CD4-positive, alpha-beta T cell treated with Interleukin-15 for 4 hours (primary cell): ENCODE measurements at places on chromosomes 2 and 18.

GRCh38 chr2:119490106-119490505 lies 34.2 kb downstream of the SCTR start:
- DNase-seq: no peak

DNA sequence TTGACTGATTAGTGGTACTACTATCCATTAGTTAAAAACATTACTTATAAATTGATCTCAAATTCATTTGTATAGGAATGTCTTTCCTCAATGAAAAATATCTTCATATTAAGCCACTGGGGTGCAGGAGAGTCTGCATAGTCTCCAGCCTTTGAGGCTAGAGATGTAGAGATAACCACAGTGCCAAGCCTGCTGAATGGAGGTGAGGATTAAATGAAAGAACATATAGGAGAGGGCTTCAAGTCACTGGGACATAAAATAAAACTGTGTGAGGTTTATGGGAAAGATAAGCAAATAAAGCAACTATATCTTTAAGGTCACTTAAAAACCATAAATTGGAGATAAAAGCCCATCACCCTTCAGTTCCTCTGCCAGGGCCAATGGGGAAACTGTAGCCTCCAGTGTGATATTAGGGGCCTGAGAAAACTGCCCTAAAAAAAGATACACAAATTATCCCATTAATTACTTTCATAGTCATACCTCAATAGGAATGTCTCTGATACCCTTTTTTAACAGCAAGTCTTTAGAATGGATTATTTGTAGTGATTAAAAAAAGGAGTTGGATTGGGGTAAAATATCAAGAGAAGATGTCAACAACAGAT lies 27.6 kb downstream of the GALNT3 start:
- DNase-seq: no peak

GRCh38 chr18:7633171-7633570 lies 66.1 kb downstream of the PTPRM start:
- no peak for DNase-seq

DNA sequence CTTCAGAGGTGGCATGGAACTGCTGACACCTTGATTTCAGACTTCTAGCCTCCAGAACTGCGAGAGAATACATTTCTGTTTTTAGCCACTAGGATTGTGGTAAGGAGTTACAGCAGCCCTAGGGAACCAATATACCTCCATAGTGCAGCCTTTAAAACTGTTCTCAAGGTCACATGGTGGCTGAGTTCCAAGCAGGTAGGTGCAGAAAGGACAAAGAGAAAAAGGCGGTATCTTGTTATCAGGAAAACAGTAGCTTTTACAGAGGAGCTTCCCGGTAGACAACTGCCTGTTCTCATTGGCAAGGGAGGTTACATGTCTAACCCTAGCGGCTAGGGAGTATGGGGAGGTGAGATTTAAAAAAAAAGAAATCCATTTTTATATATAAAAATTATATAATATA lies 96.2 kb upstream of the BCL2L11 start:
- DNase-seq: no peak

DNA sequence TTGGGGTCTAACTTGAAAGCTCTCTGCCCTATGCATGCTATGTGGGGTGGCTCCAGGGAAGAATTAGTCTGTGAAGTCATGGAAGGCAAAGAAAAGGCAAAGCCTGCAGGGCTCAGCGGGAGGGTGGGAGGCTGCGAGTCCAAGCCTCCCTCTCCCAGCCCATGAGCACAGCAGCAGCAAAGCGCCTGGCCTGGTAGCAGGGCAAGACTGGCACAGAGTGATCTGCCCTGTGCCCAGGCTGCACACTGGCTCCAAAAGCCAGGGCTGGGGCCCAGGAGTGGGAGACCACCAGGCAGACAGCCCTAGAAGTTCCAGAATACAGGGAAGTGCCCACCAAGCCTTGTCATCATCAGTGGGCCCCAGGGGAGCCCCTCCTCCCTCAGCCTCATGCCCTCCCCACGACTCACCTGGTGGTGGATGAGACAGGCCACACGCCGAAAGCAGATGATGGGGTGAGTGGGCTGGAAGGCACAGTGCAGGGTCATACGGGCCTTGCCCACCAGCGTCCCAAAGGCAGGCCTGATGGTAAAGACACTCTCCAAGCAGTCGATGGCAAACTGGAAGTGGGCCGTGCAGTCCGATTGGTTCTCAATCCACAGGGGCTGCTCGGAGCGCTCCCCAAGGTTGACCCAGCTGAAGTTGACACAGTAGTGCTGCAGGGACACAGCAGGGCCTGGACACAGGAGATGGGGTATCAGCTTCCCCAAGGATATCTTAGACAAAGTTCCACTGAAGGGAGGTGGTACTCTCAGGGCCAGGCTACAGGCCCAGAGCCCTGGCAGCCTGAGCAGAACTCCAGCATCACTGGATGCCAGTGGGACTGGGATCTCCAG lies 12.1 kb downstream of the CFAP65 start:
- no peak for DNase-seq

DNA sequence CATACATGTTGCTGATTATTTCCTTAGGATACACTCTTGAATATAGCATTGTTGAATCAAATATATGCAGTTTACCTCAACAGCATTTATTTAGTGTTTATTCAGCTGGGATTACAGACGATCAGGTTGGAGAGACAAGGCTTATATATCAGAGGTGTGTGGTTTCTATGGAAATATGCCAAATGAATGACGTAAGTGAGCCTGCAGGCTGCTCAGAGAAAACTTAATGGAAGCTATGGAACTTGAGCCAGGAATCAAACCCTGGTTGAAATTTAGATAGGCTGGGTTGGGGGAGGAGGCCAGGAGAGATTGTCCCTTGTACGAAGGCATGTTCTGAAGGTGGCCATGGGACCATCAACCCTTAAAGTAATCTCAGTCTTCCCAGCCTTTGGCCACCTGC lies 79.5 kb downstream of the INPP4A start:
- DNase-seq: no peak

- no peak for DNase-seq
Measured at GRCh38 chr18:37253394-37254235, 312.0 kb downstream of the CELF4 start.

DNA sequence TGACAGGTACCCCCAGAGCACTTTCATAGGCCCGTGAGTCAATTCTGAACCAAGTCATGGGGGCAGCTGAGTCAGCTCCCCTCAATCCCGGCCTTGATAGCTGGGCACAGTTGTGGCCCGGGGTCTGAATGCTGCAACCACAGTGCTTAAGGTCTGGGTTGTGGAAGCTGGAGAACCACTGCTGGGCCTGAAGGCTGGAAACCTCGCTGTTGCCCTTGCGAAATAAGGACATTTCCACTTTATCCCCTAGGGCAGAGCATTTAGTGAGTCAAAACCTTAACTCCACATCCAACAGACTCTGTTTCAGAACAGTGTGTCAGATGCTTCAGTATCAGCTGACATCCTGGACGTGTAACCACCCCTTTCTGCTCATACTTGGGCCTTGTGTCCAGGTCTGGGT lies 58.6 kb downstream of the SP110 start:
- DNase-seq: no peak

DNA sequence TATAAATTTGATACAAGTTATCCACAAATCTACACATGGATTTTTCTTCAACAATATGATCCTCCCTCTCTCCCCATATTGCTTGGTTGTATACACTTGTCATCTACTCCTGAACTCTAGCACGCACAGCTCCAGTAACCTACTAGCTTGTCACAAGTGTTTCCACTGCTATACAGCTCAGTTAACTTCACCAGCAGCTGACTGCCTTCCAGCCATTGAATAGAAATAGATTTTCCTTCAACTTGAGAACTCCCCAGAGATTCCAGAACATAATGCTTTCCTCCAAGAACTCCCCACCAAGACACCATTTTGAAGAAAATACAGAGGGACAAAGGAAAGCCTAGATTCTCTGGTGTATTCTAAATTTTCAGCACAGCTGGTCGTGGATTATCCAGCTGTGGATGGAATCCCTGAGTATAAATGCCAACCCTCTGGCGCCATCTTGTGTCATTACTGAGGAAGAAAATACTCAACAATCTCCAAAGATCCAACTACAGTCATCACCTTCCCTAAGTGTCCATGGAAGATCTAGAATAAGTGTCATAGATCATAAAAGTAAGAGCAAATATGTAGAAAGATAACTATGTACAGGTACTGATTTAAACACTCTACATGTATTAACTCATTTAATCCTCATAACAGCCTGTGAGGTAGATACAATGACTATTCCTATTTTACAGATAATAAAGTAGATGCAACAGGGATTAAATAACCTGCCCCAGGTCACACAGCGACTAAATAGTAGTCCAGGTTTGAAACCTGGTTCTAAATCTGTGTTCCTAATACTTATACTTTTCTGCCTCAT lies 156.7 kb downstream of the ARHGAP28 start:
- DNase-seq: no peak

GRCh38 chr18:75358928-75359327 lies 68.6 kb downstream of the SMIM21 start:
- DNase-seq: no peak

DNA sequence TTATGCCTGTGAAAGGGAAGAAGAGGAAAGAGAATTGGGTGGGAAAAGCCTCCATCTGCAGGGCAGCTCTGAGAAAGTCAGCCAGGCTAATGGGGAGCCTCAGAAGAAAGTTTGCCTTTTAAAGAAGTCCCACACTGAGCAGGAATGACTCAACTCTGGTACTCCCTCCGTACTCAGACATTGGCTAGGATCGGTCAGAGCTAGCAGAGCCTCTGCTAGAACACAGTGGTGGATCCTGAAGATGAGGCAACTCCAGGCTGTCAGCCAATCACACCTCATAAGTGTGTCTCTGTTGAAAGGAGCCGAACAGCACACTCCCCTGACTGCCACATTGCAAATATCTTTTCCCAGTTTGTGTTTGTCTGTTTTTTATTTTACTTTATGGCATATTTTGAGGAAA lies 96.9 kb downstream of the HNRNPLL start:
- DNase-seq: no peak

DNA sequence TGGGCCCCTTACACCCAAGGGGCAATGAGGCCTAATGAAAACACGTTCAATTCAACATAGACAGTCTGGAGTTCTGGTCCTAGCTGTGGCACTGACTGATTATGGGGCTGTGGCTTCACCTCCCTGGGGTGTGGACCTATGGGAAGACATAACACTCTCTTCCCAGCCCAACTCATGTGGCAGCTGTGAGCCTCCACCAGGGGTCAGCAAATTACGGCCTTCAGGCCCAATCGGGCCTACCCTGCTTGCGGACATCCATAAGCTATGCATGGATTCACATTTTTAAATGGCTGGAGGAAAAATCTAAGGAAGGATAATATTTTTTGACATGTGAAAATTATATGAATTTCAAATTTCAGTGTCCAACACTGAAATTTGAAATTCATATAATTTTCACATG lies 101.3 kb downstream of the LOXHD1 start:
- no peak for DNase-seq

- DNase-seq: no peak
Measured at GRCh38 chr2:109662889-109663288, 48.7 kb downstream of the SOWAHC start.

DNA sequence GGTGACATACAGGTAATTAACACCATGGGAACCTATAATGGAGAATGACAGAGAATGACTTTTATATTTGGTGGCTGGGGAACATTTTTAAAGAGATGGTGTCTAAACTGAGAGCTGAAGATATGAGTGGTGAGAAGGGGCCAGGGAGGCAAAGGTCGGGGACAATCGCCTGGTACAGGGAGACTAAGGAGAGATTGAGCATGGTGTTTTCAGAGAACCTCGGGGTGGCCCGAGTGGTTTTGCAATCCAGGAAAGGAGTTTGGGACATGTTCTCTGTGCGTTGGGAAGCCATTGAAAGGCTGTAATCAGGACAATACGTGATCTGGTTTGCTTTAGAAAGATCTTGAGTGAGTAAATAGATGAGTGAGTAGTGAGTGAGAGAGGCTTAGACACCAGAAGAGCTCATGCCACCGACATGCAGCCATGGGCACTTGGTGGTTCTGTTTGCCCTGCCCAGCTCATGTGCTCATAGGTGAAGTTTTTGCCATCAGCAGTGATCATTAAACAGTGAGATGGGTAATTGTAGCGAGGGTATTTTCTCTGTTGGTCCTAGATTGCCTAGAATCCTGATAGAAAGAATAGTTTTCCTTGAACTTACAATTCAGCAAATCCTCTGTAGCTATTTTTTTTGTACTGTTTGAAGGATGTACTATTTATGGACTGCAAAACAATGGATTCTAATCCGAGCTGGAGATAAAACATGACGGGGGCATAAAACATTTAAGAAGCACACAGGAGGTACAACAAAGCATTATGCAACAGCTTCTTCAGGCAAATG lies 114.7 kb downstream of the SH3RF3 start:
- no peak for DNase-seq

DNA sequence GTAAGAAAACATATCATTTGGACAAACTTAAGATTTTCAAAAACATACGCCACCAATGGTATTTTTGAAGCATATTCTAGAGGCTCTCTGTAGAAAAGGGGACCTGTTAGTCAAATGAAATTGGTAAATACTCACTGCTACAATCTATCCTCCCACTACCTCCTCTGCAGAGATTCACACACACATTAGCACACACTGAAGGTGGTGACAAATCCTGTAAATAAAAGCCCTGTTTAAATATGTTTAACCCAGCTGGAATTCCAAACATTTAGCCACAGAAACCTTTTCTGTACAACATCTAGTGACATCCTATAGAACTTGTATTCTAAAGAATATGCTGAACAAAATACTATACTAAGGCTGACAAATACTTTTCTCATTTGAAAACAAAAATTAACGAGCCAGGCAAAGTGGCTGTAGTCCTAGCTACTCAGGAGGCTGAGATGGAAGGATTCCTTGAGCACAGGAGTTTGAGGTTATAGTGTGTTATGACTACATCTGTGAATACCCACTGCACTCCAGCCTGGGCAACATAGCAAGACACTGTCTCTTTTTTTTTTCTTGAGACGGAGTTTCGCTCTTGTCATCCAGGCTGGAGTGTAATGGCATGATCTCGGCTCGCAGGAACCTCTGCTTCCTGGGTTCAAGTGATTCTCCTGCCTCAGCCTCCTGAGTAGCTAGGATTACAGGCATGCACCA lies 25.9 kb downstream of the ALS2 start:
- DNase-seq: no peak

GRCh38 chr18:63336366-63337099 lies 17.0 kb upstream of the BCL2 start:
- no peak for DNase-seq

DNA sequence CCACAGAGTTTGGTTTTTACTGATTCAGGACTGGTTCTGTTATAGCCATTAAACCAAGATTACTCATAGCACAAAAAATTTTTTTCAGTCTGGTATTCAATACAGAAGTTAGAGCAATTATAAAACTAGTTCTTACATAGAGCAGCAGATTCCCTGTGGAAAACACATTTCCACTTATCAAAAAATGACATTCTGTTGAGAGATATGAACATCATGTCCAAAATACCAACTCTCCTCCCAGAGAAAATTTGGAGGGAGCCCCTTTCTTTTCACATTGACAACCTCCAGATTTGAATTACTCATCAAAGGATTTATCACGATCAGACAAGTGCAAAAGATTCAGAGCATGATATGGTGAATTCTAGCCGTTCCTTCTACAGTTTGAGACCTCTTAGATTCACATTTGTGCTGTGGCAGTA lies 126.8 kb upstream of the SERPINE2 start:
- DNase-seq: no peak

GRCh38 chr2:121501031-121501430 lies 29.6 kb upstream of the RNU4ATAC start:
- no peak for DNase-seq

GRCh38 chr2:236440110-236440881 lies 129.3 kb upstream of the ACKR3 start:
- DNase-seq: no peak

- no peak for DNase-seq
Measured at GRCh38 chr2:467543-467891, 179.6 kb upstream of the ALKAL2 start.
